ENCODE measurements at places on chromosomes 7 and 10.

DNA sequence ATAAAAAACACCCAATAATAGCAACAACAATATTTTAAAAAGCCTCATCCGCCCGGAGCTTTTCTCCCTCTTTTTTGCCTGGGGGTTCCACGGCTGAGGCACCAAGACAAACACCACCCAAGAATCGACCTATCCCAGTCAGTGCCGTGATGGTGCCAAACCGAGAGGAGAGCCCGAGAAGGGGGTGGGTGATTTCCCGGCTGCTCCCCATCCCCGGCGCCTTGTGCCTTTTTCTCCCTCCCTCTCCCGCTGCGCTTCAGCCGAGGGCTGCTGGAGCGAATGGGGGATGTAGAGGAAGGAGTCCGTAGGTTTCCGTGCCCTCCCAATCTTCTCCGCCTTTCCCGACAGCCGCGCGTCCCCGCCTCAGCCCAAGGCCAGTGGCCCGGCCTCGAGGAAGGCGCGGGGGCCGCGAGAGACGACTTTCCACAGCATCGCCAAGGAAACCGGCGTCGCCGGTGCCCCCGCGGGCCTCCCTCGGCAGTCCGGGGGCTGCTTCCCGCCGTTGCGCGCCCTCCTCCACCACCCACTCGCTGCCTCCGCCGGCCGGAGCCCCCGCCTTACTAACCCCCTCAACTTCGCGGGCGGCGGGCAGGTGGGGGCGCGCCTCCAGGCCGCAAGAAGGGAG is 1.3 kb downstream of the EGR2 start:
- DNase-seq = peak; percentile 38

DNA sequence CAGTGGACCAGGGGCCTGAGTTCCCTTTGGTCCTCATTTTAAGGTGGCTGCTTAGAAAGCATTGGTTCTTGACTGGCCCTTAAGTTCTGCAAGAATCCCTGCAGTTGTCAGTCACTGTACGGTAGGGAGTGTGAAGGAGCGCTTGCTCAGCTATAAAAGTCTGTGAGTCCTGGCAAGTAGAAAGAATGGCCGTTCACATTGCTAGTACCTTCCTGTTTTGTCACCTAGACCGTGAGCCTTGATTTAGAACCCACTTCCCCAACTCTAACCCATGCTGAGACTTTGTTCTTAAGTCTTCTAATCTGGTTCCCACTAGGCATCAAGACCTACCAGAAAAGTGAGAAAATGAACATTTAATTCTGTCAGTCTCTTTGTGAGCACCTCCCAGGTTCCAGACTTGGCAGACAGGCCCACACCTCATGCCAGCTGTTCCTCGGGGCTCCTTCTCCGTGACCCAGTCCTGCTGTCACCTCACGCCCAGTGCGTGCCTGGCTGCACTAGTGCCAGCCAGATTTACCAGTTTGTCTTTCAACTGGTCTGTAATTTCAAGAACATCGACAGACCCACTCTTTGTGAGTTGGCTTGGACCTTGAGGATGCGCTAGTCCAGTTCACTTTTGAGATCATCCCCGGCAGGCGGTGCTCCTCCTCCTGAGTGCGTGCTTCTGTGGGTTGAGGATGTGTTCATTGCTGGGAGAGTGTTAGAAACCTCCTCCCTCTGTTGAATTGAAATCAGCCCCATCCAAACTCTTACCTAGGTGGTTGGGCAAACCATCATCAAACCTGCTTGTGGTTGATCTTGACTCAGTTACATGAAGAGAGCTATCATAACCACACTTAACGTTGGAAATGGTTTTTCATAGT is 78.5 kb downstream of the SHH start:
- DNase-seq = no peak

GRCh38 chr7:139125657-139126056 is 16.1 kb upstream of the ZC3HAV1 start:
- no peak for DNase-seq

DNA sequence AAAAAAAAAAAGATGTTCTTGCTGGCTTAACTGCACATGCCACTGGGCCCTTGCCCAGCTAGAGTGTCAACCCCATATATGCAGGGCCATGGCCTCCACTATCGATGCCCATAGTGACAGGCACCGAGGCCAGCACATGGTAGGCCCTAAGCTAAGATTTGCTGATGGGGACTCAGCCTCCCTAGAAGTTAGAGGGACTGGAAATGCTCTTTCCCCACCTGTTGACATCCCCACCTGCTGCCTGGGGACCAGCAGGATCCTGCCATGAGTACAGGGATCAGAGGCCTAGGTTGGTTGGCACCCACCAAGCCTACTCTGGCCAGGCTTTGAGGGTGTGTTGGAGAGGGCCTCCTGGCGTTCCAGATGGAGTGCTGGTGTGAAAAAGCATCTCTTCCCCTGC is 16.0 kb upstream of the SLC18A2 start:
- no peak for DNase-seq

DNA sequence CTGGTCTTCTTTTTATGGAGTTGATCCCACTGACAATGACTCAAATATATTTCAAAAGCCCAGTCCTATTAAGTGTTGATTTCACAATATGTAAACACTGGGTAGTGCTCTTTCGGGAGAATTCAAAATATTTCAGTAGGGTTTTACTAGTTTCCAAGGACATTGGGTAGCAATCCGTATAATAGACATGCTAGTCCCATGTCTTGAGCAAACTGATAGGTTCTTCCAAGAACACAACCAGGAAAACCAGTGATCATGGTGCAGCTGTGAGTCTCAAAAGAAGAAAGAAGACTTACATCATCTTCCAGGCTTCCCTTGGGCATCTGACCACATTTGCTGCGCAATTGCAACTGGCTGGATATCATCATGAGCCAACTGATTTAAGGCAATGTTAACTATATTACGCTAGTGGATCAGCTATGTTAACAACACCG is 59.3 kb upstream of the APBB1IP start:
- DNase-seq = no peak

GRCh38 chr10:17383801-17384555 is 70.4 kb downstream of the ST8SIA6 start:
- DNase-seq = no peak

DNA sequence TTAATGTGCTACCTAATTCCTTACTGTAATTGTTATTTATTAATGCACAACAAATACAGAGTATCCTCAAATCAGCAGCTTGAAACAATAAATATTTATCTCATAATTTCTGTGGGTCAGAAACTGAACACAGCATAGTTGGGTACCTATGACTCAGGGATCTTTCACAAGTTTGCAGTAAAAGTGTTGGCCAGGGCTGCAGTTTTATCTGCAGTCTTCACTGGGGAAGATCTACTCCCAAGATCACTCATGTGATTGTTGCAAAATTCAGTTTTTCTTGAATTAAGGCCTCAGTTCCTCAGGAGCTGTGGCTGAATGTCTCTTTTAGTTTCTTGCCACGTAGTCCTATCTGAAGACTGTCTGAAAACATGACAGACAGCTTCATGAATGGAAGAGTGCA is 237.8 kb downstream of the ZWINT start:
- no peak for DNase-seq

GRCh38 chr7:103140685-103141084 is 8.2 kb downstream of the NAPEPLD start:
- DNase-seq = no peak

GRCh38 chr7:82760831-82761230 is 317.3 kb upstream of the CACNA2D1 start:
- no peak for DNase-seq

DNA sequence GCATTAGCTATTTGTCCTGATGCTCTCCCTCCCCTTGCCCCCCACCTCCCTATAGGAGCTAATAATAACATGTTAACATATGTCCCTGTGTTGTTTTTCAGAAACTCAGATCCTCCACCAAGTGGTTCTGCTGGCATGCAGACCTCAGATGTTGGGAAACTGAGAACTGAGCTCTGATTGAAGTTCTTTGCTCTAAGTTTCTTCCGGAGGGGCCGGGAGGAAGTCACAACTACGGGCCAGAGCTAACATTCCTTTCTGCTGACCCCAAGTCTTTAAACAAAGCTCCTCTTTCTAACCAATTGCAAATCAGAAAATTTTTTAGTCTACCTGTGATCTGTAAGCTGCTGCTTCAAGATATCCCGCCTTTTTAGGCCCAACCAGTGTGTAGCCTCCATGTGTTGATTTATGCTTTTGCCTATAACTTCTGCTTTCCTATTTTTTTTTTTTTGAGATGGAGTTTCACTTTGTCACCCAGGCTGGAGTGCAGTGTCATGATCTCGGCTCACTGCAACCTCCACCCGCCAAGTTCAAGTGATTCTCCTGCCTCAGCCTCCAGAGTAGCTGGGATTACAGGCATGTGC is 66.6 kb downstream of the LYZL1 start:
- no peak for DNase-seq

GRCh38 chr10:57638411-57638810 is 629.3 kb downstream of the IPMK start:
- no peak for DNase-seq
